Activated CD4-positive, CD25-positive, alpha-beta regulatory T cell (primary cell): ENCODE measurements at places on chromosomes 7 and 10.
A peak's percentile ranks its signal among the peaks of the same experiment; 100 is the strongest.

GRCh38 chr7:47147213-47147631 is 434.7 kb downstream of the TNS3 start:
- no peak for DNase-seq

GRCh38 chr10:6995831-6996230 is 415.0 kb downstream of the SFMBT2 start:
- no peak for DNase-seq

DNA sequence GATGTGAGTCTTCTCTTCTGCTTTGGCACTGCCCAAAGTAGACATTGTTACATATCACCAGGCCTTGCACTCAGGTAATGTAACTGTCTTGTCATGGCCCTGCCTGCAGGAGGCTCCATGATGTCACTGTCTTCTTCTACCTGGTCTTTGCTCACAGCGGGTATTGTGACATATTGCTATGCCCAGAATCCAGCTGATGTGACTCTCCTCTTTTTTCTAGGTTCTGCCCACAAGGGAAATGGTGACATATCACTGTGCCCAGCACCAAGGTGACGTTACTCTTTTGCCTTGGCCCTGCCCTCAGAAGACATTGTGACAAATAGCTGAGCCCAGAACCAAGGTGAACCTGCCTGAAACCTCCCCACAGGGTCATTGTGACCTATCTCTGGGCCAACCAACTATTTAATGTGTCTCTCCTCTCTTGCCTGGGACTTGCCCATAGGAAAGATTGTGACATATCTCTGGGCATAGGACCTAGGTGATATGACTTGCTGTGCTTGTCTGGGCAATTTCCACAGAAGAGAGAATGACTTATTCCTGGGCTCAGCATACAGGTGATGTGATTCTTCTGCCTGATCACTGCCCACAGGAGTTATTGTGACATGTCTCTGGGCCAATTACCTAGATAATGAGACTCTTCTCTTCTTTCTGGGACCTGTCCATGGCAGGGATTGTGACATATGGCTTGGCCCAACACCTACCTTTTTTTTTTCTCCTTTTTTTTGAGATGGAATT is 26.5 kb upstream of the ZNF107 start:
- no peak for DNase-seq

DNA sequence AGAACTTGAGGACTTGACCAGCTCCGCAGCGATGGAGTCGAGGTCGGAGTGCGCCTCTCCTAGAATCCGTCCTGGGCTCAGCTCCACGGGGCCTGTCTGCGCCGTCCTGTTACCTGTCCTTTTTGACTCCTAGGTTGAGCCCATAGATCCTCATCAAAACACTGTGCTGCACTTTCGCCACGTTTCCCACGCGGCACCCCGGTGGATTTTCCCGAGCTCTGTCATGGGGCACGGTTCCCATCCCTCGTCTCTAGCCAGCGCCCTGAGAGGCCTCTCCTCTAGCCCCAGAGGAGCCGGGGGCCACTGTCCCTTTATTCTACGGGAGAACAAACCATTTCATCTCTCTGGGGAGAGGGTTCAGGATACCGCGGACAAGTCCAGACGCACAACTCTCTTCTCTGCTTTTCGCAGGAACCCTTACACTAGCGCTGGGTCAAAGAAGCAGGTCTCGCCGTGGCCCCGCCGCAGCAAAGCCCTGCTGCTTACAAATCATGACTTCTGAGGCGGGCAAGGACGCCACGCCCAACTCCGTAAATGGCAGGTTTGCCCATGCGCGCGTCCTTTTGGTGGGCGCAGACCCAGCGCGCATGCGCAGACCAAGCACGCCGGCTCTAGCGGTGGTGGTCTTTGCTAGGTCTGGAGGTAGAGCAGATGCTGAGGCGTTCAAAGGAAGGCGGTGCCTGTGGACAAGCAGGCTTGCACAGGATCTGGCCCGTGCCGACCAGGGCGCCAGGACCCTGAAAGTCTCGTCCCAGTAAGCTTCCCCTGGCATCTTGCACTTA is 10.3 kb upstream of the ANKRD7 start:
- peak; percentile 8 for DNase-seq

GRCh38 chr10:14625765-14626525 is 148.8 kb downstream of the FAM107B start:
- no peak for DNase-seq

DNA sequence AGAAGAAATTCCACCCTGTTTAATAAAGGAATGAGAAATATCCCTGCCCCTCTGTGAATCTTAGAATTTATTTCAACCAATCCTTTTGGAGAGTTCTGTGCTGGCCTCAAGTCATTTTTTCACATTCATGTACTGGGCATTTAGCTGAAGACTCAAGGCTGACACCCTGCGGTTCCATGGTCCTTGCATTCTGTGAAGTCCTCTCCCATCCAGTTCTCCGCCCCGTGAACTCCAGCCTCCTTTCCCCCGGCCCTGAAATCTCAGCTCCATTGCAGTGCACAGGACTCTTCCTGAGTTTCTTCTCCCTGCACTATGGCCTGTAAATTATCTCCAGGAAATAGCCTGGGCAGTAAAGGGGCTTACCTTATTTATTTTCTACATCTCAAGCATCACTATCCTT is 183.0 kb upstream of the KCND2 start:
- DNase-seq: no peak

DNA sequence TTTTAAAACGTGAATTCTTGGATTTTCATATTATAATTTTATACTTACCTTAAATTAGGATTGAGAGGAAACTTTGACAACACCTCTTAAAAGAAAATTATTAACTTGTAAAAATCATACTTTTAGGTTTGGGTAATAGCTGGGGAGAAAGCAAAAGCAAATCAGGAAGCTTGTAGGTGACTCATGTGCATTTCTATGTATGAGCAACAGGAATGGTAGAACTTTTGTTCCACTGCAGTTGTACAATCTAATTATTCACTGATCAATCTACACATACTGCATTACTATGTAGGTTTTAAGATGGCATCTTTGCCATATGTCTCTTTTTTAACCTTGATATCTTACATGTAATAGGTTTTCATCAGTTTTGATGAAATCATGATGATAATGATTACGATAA is 223.2 kb downstream of the PRKG1 start:
- no peak for DNase-seq

- no peak for DNase-seq
Observed at GRCh38 chr10:16192337-16192736, 244.5 kb upstream of the PTER start.

DNA sequence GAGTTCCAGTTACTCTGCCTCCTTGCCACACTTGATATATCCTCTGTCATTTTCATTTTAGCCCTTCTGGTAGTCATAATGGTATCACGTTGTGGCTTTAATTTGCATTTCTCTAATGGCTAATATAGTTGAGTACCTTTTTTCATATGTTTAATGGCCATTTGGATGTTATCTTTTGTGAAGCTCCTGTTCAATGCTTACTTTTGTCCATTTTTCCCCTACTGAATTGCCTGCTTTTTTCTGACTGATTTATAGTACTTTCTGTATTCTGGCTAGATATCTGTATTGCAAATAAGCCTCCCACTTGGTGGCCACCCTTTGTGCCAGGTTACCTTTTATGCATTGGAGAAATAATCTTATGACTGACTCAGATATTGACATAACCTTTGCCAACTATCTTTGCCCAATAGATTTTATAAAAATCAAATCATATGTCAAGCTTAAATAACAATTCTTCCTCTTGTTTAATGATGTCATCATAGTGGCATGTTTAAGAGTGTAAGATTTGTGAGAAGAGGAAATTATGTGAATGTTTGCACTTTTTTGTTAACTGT is 50.6 kb downstream of the PRPF18 start:
- DNase-seq: no peak

DNA sequence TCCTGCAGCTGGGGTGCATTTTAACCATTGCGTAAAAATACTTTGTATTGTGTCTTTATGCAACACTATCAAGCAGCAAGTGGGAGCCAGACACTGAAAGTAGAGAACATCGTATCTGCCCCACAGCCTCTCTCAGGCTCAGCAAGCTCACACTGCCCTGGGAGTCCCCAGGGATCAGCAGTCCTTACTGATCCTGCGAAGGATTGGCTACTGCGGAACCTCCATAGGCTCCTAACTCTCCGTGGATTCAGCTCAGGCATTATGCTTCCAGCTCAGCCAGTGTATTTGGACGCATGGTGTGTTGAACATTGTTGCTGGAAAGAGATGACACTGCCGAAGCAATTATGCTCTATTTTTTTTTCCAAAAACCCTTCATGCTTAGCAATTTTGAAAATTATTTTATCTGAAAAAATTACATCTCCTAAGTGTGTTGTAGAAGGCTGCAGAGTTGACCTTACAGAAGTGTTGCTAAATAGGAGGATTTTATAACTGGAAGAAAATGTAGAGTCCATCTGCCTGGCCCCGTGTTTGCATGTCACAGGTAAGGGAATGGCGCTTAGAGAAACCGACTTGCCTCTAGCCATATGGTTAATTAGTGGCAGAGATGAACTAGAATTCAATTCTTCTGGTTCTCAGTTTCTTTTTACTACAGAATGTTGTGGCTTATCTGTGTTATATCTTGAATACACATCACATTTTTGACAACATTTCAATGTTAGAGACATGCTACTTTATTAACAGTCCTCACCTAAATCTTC is 276.4 kb upstream of the COBL start:
- DNase-seq: no peak

DNA sequence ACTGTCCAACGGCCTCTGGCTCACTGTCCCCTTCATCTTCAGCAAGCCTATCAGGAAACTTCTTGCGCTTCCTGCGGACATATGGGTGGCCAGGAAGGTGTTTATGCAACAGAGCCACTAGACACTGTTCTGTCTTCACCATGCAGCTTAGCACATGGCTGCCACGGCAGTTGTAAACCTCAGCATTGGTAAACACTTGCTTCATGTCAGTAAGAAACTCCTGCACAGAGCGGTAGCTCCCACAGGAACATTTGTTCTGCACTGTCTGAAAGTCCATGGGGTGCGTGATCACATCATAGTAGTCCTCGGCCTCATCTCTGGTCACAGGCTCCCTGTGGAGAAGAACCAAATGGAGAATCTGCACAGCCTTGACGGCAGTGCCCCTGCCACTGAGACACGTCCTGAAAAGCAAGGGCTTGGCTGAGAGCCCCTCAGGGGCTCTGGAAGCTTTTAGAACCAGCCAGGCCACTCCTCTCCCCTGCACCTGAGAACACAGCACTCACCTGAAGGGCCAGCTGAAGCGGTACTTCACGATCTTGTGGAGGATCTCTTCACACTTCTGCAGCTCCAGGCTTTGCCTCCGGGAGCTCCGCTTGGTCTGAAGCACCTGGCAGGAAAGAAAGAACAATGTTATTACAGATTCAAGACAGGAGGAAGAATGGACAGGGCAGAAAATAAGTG is 8.8 kb downstream of the FZD9 start:
- DNase-seq: no peak

DNA sequence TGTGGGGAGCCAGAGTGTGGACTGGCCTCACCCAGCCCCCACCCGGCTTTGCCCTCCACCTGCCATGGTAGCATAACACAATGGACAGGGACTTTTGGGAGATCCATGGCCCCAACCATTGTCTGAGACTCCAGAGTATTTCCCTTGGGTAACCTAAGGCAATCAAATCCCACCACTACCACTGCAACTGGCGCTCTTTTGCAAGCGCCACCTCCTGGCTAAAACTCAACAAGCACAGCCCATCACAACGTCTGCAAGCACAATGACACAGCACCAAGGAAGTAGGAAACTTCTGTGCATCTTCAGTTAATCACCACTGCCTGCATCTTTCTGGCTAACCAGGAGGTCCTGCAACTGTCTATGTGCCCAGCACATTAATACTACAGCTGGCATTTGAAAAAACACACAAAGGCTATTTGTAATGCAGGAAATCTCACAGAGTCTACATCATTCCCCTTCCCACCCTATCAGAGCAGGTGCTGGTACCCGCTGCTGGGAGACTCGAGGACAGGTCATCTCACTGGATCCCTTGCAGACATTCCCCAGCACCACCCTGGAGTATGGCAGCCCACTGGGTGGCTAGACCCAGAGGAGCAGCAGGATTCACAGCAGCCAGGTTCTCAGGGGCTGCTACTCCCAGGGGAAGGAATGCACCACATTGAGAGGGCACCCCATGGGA is 27.7 kb downstream of the ANKRD26 start:
- DNase-seq: no peak

DNA sequence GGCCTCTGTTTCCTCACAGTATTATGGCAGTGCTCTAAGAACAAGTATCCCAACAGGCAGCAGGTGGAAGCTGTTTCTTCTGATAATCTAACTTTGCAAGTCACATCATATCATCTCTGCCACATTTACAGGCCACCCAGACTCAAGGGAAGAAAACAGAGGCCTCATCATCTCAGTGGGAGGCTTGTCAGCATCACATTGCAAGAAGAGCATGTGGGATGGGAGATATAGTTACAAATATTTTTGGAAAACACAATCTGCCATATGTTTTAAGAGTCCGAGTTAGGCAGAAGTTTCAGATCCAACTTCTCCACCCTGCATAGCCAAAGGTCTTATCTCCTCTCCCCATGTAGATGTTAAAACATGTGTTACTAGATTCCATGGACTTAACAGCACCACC is 130.4 kb upstream of the PDE1C start:
- no peak for DNase-seq

DNA sequence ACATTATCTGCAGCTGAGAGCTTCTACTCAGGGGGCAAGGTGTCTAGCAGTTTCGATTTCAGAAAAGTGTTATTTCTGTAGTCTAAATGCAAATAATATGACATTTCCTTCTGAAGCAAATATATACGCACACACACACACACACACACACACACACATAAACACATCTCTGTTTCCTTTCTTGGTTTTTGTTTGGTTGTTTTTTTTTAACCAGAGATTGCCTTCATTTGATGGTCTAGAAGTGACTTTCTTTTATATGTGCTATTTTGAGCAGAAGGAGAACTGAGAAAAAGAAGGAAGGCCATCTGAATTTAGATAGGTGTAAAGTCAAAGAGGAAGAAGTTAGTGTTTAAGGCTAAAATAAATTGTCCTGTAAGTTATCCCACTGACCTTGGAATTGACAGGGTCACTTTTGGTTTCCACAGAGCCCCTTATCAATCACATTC is 142.2 kb downstream of the TRIL start:
- no peak for DNase-seq

GRCh38 chr10:99700649-99701048 is 31.3 kb downstream of the COX15 start:
- no peak for DNase-seq

GRCh38 chr10:99429517-99430095 is 818 bp downstream of the GOT1 start:
- no peak for DNase-seq

GRCh38 chr7:47689558-47689957 is 107.6 kb upstream of the TNS3 start:
- no peak for DNase-seq

- DNase-seq: no peak
Observed at GRCh38 chr10:21449288-21449966, 76.1 kb downstream of the SKIDA1 start.

DNA sequence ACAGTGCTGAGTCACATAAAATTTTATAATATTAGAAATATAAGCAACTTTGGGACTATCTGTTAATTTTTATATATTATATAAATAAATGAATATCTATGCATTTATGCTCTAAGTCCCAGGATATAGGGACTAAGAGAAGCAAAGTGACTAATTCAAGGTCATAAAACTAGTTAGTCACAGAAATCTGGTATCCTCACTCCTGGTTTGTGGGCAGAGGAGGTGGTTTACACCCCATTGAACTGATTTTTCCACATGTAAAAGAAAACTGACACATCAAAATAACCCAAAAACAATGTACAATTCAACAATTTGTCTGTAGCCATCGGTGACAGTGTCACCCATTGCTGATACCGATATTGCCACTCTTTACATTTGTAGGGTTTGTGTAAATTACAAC is 3.0 kb downstream of the PCLO start:
- DNase-seq: no peak
